ENCODE measurements at places on chromosomes 6 and 20. TPM values are rescaled to one million over a fixed set of nuclear protein-coding genes. Genes with fewer than 3 reads are reported as not detected.

DNA sequence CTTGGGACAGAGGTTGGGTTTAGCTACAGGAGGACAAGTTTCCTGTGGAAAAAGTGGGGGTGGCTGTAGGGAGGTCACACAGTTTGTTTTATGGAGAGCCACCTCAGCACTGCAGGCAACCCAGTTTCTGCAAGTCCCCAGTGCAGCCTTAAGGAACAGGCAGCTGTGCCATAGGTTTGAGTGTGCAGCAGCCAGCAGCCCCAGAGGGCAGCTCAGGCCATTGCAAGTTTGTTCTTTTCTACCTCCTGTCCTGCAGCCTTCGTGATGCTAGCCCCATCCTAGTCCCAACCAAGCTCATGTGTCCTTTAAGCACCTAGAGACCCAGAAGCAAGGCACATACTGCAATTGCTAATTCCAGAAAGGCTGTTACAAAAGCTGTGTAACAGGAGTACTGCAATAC, 58.8 kb downstream of the ZBTB9 start:
- no peak for DNase-seq

- peak; percentile 83 for DNase-seq
These were observed 1.5 kb downstream of the PABPC1L start for GRCh38 chr20:44911264-44911921.

GRCh38 chr6:169082093-169082492, 171.6 kb downstream of the THBS2 start:
- no peak for DNase-seq

DNA sequence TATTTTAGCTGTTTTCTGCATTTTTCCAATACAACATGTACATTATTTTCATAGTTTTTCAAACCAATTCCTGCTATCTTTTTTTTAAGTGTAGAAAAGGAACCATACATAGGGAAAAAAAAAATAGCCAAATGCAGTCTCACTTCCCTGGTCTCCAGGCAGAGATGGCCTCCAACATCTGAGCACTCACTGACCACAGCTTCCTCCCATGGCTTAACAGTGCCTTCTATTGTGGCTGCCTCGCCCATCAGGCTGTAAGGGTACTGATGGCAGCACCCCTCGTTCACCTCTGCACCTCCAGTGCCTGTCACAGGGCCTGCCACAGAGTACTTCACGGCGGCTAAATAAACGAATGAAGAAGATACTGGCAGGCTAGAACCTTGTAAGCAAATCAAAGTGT, 591.1 kb downstream of the PTPRT start:
- DNase-seq = no peak

DNA sequence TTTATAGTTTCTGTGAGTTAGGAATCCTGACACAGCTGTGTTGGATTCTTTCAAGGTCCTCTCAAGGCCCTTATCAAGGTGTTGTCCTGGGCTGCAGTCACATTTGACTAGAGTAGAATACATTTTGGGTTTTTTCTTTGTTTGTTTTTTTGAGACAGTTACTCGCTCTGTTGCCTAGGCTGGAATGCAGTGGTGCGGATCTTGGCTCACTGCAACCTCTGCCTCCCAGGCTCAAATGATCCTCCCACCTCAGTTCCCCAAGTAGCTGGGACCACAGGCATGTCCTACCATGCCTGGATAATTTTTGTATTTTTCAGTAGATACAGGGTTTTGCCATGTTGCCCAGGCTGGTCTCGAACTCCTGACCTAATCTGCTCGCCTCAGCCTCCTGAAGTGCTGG, 15.7 kb downstream of the NFYA start:
- DNase-seq = no peak

- no peak for DNase-seq
These were observed 417.1 kb downstream of the CDC5L start for GRCh38 chr6:44804546-44805159.

Gene CCN6
- not detected for total RNA-seq

GRCh38 chr20:3312940-3313682, 74.1 kb upstream of the SLC4A11 start:
- DNase-seq = peak; percentile 23

Gene TBX18
- 2.0 TPM for total RNA-seq

- DNase-seq = no peak
These were observed 19.0 kb downstream of the LRRC1 start for GRCh38 chr6:53813801-53814200.

DNA sequence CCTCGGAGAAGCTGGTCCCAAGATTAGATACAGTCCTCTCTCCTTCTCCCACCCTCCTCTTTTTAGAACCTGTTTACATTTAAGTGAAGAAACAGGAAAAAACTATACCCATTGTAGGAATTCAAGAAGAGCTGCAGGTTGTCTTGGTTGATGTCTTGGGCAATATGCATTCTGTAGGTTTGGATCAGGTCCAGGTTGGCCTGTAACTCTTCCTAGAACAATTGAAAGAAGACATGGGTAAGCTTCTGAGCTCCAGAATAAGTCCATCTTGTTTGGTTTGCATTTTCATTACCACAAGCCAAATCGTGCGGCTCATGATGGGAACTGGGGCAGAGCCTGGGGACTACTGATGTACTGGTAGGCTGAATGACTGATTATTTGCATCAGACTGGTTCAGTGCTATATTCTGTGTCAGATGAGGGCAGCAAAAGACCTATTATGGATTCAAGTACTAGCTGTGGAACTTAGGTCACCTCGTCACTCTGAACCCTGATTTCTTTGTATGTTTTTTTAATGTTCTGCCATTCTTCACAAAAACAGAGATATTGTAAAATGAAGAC, 20.3 kb upstream of the SLA2 start:
- DNase-seq = no peak

Gene SCRT2
- not detected for total RNA-seq

GRCh38 chr6:13304580-13305260, 23.6 kb downstream of the TBC1D7 start:
- DNase-seq = no peak

DNA sequence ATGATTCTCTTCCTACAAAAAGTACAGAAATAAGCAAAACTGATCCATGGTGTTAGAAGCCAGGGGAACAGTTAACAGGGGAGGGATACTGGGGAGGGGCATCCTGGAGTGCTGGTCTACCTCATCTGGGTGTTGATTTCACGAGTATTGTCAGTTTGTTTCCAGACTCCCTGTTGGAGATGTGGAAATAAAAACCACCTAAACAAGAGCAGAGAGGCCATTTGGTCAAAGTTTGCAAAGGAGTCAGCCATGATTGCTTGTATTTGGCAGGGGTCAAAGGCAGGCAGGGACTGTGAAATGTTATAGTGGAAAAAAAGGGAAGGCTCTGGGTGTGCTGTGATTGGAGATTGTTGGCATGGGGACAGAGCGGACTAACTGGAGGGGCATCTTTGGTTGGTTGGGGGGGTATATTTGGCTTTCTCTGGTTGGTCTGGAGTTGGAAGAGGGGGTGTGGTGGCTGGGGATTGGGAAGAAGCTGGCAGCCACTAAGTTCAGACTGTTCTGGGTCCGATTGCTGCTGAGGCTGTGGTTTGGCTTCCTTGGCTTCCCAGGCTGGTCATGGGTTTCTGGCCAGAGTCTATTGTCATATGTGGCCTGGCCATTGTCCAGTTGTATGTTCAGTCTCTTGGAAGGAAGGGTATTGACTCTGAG, 14.9 kb upstream of the PANK2 start:
- no peak for DNase-seq

- DNase-seq = no peak
These were observed 473.1 kb downstream of the CDH26 start for GRCh38 chr20:60431349-60431748.

DNA sequence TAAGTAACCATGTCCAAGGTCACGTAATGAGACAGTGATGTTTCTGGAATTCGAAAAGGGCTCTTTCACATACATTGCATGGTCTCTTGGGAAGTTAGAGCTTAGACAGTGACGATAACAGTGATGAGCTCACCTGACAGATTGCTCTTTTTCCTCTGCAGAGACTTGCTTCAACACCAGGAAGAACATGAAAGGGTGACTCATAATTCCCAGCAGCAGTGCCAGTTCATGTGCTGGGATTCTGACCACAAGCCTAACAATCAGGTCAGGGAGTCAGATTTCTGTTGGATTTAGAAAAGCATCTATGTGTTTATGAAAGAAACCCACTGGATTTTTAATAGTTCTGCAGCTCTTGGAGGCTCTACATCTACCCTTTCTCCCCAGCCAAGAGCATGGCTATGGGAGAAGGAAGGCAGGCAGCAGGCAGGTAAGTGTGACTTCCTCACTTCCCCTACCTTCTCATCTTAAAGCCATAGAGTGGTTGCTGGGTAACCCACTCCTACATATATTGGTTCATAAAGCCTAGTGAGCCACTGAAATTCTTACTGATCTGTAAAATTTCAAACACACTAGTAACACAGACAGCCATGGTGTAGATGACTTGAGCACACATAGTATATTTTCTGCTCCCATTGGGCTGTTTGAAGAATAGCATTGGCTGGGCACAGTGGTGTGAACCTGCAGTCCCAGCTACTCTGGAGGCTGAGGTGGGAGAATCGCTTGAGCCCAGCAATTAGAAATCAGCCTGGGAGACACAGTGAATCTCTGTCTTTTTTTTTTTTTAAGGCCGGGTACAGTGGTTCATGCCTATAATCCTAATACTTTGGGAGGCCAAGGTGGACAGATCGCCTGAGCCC, 44.4 kb upstream of the LOC128125822 start:
- peak; percentile 87 for DNase-seq

GRCh38 chr6:48757661-48758060, 646.7 kb upstream of the PTCHD4 start:
- DNase-seq = no peak

DNA sequence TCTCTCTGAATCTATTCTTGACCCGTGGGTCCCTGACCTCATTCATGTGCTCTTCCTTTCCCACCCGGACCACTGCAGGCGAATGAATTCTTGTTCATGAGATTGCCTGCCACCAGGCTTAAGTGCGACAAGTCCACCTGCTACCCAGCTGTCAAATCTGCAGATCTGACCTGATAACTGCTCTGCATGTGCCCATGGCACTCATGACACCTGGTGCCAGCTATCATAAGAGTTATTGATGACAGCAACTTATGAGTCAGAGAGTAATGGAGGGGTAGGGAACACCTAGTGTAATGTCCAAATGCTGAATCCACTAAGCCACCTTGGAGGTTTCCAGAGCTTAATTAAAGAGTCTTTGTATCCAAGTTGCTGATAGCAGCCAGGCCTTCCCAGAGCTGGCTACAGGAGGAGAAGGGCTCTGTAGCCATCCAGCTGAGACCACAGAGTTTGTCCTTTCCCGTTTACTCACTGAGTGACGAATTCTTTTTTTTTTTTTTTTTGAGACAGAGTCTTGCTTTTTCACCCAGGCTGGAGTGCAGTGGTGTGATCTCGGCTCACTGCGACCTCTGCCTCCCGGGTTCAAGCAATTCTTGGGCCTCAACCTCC, 17.4 kb downstream of the SHLD1 start:
- DNase-seq = no peak

- DNase-seq = no peak
These were observed 15.2 kb upstream of the FOXP4 start for GRCh38 chr6:41531016-41531415.

Gene GSTA3
- total RNA-seq = not detected

Gene HELZ2
- 17.0 TPM for total RNA-seq

- no peak for DNase-seq
These were observed 3.1 kb downstream of the YTHDF1 start for GRCh38 chr20:63212792-63213191.

Gene EDN3
- 1.4 TPM for total RNA-seq

- DNase-seq = peak; percentile 48
These were observed 107.3 kb downstream of the GMPR start for GRCh38 chr6:16345449-16346330.

- DNase-seq = no peak
These were observed 903 bp downstream of the SLC4A11 start for GRCh38 chr20:3237958-3238615.

DNA sequence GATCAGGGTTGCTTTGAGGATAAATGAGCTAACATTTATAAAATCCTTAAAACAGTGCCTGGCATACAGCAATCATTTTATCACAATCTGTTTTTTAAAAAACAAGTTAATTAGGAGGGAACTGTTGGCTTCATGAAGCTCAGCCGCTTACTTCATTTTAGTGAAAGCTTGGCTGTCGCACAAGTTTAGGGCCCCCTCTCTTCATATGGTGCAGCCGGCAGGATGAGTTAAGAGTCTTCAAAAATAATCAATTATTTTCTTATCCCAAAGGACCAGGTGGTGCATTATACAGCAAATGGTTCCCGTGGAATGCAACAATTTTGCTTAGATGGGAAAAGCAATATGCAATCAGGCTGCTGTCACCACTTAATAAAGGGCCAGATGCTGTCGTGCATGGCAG, 57.4 kb upstream of the PROKR2 start:
- no peak for DNase-seq

Gene ZNF512B
- total RNA-seq = 13.5 TPM

GRCh38 chr6:34709386-34709785, 12.8 kb upstream of the ILRUN start:
- DNase-seq = peak; percentile 44

DNA sequence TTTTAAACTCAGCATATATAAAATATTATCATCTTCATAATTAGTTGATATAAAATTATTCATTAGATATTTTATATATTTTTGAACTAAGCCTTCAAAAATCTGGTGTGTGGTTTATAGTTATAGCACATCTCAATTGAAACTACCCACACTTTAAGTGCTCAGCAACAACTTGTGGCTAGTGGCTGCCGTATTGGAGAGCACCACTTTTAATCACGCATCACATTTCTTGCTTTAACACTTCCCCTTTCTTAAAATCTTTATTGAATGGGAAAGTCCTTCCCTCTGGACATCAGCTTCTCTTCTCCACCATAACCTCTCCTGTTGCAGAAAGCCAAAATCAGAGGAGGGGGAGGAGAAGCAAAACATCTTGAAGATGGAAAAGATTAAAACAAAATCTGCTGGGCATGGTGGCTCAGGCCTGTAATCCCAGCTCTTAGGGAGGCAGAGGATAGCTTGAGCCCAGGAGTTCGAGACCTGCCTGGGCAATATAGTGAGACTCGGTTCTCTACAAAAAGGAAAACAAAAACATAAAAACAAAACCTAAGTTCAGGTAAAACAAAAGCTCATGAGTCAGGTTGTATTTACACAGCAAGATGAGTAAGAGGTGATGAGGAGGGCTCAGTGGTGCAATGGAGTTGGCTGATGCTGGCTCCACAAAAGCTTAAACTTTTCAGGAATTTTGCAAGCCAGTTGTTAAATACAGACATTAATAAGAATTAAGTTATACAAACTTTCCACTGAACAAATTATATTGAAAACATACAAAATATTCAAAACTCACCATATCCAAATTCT, 237.0 kb upstream of the SUPT3H start:
- DNase-seq = no peak

- DNase-seq = no peak
These were observed 22.1 kb upstream of the TENT5A start for GRCh38 chr6:81774542-81774941.

GRCh38 chr20:50586531-50587232, 76.5 kb downstream of the PTPN1 start:
- DNase-seq = no peak
